Activated CD8-positive, alpha-beta T cell treated with anti-CD3 and anti-CD28 coated beads for 36 hours (primary cell): ENCODE measurements at places on chromosomes 1 and 21.

DNA sequence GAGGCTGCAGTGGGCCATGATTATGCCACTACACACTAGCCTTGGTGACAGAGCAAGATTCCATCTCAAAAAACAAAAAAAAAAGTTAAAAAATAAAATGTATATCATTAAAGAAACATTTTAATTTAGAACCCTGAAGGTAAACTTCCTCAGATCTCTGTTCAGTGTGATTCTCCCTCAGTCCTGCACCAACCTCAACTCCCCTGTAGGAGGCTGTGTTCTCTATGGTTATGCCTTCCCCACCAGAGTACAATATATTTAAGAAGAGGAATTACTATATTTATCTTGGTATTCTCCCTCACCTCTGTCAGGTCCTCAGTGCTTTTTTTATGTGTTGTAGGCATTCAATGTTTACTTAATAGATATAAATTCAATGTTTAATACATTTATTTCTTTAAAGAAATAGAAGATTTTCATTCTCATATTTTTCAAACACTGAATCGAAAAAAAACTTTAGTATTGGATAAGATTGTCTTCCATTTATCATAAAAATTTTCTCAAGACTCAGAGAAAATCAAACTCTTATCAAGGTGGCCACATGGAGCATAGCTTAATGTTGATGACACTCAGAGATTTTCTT lies 4.8 kb upstream of the LRRC8B start:
- H3K27me3 ChIP-seq: no peaks in the 10 kb centered on the region
- H3K27ac ChIP-seq: peak overlapping the region; percentile 13
- H3K4me1 ChIP-seq: peaks cover 32% of the 10 kb centered on the region
- H3K4me3 ChIP-seq: no peak overlapping the region
- peak; percentile 63 for DNase-seq

DNA sequence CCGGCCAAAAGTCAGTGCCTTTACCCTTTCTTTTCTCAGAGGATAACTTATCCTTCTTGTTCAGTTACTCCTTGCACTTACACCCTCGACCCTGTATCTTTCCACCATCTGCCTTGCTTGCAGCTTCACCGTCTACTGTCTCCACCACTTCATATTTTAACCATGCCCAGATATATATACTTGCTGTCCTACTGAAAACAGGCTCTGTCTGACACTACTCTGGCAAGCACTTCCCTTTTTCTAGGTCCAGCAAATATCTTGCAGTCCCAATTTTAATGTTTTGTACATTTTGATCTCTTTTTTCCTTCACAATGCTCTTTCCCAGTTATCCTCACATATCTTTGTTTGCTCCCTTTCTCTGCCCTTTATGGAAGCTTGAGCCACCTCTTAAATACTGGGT lies 308.6 kb downstream of the TPR start:
- H3K4me1 ChIP-seq: no peaks in the 10 kb centered on the region
- H3K27me3 ChIP-seq: peaks cover 6% of the 10 kb centered on the region
- no peak overlapping the region for H3K27ac ChIP-seq

GRCh38 chr1:102105931-102106550 lies 109.3 kb upstream of the OLFM3 start:
- no peaks in the 10 kb centered on the region for H3K27me3 ChIP-seq
- H3K27ac ChIP-seq: no peak overlapping the region
- no peaks in the 10 kb centered on the region for H3K36me3 ChIP-seq
- DNase-seq: no peak
- no peak overlapping the region for H3K4me3 ChIP-seq

- H3K4me3 ChIP-seq: peak overlapping the region; percentile 88
- no peaks in the 10 kb centered on the region for H3K27me3 ChIP-seq
- DNase-seq: peak; percentile 50
- H3K27ac ChIP-seq: peak overlapping the region; percentile 99
- peaks cover 55% of the 10 kb centered on the region for H3K4me1 ChIP-seq
Observed at GRCh38 chr1:113903501-113904292, 902 bp downstream of the AP4B1 start.

GRCh38 chr1:19076841-19077616 lies 120.6 kb upstream of the IFFO2 start:
- H3K27me3 ChIP-seq: no peaks in the 10 kb centered on the region
- H3K36me3 ChIP-seq: peaks cover 71% of the 10 kb centered on the region
- DNase-seq: no peak
- H3K27ac ChIP-seq: no peak overlapping the region
- H3K4me3 ChIP-seq: no peak overlapping the region
- H3K4me1 ChIP-seq: peaks cover 33% of the 10 kb centered on the region

DNA sequence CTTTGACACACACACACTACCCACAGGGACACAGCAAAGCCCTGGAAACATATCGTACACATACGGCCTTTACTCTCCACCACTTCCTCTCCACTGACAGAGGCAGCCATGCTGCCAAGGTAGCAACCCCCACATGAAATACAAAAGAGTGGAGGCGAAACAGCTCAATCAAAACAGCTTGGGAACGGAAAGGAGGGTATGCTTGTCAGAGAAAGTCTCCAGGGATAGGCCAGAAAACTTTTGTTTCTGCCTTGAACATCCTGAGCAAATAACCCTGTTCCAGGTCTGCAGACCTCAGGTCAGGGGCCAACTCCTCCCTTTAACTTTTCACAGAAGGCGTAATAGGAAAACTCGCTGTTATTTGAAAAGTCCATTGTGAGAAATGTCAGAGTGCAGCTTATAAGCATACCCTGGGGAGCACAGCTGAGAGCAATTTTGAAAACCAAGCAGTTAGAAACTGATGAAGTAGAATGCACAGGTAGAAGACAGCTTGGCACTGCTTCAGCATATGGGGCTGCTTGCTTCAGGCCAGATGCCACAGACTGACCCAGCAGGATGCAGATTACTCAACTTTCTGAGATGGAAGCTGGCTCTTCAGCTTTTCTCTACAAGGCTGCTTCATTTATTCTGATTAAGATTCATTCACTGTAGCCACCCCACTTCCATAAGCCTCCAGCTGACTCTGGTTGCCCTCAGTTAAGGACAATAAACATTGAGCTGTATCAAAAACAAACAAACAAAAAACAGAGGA lies 18.0 kb downstream of the KIAA0319L start:
- peaks cover 78% of the 10 kb centered on the region for H3K4me1 ChIP-seq
- DNase-seq: peak; percentile 61
- peaks cover 16% of the 10 kb centered on the region for H3K36me3 ChIP-seq
- no peaks in the 10 kb centered on the region for H3K27me3 ChIP-seq
- peak overlapping the region; percentile 98 for H3K27ac ChIP-seq
- H3K4me3 ChIP-seq: peak overlapping the region; percentile 76

DNA sequence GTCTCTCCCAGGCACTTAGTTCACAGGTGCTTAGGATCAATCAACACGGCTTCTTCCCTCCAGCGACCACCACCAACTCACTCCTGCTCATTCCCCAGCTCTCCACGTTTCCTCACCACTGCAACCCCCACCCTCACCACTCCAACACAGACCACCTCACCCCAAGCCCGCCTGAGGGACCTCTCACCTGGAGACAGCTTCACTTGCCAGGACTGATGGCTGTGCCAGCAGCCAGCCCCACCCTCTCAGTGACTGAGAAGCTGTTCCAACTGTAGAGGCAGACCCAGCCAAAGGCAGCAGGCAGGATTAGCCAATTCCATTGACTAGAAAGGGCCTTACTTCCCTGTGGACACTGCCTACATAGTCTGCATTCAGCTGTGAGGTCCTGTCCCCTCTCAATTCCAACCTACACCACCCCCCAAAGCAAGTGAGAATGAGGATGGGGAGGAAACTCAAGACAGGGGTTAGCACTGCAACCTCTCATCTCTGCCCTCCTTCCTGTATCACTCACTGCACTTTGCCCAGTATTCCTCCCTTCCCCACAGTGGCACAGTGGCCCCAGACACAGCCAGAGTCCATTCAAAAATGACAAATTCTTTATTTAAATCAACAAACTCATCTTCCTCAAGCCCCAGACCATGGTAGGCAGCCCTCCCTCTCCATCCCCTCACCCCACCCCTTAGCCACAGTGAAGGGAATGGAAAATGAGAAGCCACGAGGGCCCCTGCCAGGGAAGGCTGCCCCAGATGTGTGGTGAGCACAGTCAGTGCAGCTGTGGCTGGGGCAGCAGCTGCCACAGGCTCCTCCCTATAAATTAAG lies 7.6 kb downstream of the TAGLN2 start:
- DNase-seq: no peak
- H3K4me3 ChIP-seq: no peak overlapping the region
- peak overlapping the region; percentile 62 for H3K27ac ChIP-seq

DNA sequence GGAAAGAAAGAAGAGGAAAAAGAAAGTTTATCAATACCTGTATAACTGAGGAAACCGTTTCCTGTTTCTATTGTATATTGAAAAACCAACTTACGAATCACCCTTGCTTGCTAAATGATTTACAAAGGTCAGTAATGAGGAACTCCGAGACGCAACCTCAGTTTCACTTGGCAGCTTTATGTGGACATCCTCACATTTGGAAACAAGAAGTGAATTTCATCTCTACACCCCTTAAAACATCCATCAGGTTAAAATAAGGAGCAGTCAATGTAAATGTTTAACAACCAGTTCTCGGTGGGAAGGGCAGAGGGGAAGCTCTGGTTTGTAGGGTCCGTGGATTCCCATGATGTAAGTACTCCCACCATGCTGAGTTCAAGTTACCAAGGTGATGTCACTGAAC lies 481.7 kb upstream of the RUNX1 start:
- H3K36me3 ChIP-seq: no peaks in the 10 kb centered on the region
- no peak for DNase-seq
- H3K27me3 ChIP-seq: no peaks in the 10 kb centered on the region

- H3K4me3 ChIP-seq: no peak overlapping the region
- no peaks in the 10 kb centered on the region for H3K36me3 ChIP-seq
- no peak overlapping the region for H3K27ac ChIP-seq
- peaks cover 4% of the 10 kb centered on the region for H3K4me1 ChIP-seq
- no peak for DNase-seq
- H3K27me3 ChIP-seq: peaks cover 38% of the 10 kb centered on the region
Observed at GRCh38 chr1:47722909-47723580, 274.1 kb downstream of the TRABD2B start.

DNA sequence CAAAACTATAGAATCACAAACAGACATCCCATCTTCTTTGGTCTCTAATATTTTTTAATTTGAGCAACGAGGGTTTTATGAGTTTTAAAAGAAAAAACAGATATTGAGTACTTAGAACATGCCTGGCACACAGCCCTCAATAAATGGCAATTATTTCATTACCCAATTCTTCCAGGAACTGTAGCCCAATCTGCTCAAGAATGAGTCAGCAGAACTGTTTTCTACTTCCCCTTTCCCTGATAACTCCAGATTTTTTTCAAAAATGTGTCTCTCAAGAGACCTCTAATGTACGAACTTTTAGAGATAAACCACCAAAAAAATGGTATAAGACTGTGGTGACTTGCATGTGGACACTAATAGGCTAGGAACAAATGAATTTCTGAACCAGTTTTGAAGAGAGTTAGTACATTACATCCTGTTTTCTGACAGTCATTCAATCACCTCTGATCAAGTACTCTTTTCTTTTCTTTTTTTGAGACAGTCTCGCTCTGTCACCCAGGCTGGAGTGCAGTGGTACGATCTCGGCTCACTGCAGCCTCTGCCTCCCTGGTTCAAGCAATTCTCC lies 11.5 kb downstream of the ABL2 start:
- no peak for DNase-seq
- no peak overlapping the region for H3K4me3 ChIP-seq
- peak overlapping the region; percentile 2 for H3K27ac ChIP-seq
- H3K36me3 ChIP-seq: peaks cover 11% of the 10 kb centered on the region
- peaks cover 18% of the 10 kb centered on the region for H3K4me1 ChIP-seq

- peaks cover 14% of the 10 kb centered on the region for H3K27me3 ChIP-seq
- H3K4me3 ChIP-seq: no peak overlapping the region
- DNase-seq: no peak
- H3K27ac ChIP-seq: no peak overlapping the region
- no peaks in the 10 kb centered on the region for H3K36me3 ChIP-seq
Observed at GRCh38 chr1:172820475-172821158, 161.7 kb downstream of the FASLG start.

DNA sequence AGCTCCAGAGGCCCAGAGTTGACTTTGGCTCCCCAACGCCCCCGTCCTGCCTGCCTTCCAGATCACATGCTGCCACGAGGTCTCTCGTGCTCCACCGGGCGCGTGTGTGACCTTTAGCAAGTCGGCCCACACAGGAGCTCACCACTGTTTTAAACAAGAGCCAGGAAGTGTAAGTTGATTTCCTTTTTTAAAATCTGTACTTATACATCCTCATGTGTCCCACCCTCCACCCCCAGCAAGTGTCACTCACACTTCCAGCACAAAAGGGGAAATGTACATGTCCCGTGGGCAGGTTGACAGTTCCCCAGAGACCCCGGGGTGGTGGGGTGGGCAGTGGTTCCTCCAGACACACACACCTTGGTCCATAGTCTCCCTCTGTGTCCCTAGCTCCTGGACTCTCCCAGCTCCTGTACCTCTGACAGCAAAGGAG lies 84.4 kb downstream of the STUM start:
- no peaks in the 10 kb centered on the region for H3K27me3 ChIP-seq
- H3K4me1 ChIP-seq: peaks cover 61% of the 10 kb centered on the region
- no peak overlapping the region for H3K4me3 ChIP-seq
- H3K27ac ChIP-seq: peak overlapping the region; percentile 92

GRCh38 chr1:8439015-8439702 lies 121.2 kb downstream of the SLC45A1 start:
- H3K27ac ChIP-seq: no peak overlapping the region
- peaks cover 8% of the 10 kb centered on the region for H3K4me1 ChIP-seq
- H3K36me3 ChIP-seq: peaks cover 5% of the 10 kb centered on the region
- no peaks in the 10 kb centered on the region for H3K27me3 ChIP-seq
- DNase-seq: no peak

GRCh38 chr1:155113450-155113980 lies 14.2 kb upstream of the EFNA1 start:
- no peak overlapping the region for H3K4me3 ChIP-seq
- DNase-seq: no peak
- no peak overlapping the region for H3K27ac ChIP-seq
- no peaks in the 10 kb centered on the region for H3K4me1 ChIP-seq
- H3K36me3 ChIP-seq: no peaks in the 10 kb centered on the region
- H3K27me3 ChIP-seq: peaks cover 3% of the 10 kb centered on the region

GRCh38 chr1:236829085-236829484 lies 34.0 kb downstream of the MTR start:
- H3K4me3 ChIP-seq: no peak overlapping the region
- H3K36me3 ChIP-seq: peaks cover 59% of the 10 kb centered on the region
- H3K27me3 ChIP-seq: no peaks in the 10 kb centered on the region
- H3K4me1 ChIP-seq: peaks cover 2% of the 10 kb centered on the region
- no peak overlapping the region for H3K27ac ChIP-seq

DNA sequence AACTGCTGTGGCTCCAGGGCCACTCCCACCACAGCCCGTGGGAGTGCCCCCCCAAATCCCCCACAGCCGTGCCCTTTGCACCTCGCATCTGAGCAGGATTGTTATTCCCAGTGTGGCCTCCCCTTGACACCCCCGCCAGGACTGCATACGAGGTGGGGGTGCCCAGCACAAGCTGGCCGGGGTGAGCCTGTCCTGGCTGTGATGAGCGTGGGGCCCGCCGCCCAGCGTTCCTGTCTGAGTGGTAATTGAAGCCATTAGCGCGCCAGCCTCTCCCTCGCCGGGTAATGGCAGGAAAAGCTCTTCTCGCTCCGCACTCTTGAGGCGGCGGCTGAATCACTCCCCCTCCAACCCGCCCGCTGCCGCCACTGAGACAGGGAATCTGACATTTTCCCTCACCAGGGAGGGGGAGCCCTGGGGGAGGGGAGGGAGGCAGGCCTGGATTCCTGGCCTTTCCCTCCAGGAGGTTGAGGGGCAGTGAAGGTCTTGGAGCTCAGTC lies 27.7 kb downstream of the PTPRF start:
- DNase-seq: no peak
- no peaks in the 10 kb centered on the region for H3K36me3 ChIP-seq
- no peaks in the 10 kb centered on the region for H3K27me3 ChIP-seq
- H3K4me1 ChIP-seq: no peaks in the 10 kb centered on the region

- no peak overlapping the region for H3K4me3 ChIP-seq
- DNase-seq: no peak
- no peak overlapping the region for H3K27ac ChIP-seq
- no peaks in the 10 kb centered on the region for H3K36me3 ChIP-seq
Observed at GRCh38 chr1:224733027-224733911, 117.2 kb downstream of the CNIH3 start.
